Kidney glomerular epithelial cell (primary cell): ENCODE measurements at places on chromosomes 1 and 21.

DNA sequence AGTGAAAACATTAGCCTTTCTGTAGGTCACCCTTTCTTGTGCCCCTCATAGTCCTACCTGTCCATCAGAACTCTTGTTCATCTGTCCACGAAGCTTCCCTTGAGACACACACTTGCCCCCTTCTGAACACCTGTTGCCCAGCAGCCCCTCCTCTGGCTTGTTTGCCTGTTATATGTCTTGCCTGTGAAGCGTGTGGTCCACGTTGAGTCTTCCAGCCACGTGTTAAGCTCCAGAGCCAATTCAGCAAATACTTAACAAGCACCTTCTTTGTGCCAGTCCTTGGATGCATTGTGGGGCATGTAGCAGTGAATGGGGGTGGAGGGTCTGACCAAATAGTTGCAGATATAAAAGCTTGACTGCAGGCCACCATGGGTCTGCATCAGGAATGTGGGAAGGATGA lies 66.6 kb downstream of the MAN1C1 start:
- no peak for DNase-seq

DNA sequence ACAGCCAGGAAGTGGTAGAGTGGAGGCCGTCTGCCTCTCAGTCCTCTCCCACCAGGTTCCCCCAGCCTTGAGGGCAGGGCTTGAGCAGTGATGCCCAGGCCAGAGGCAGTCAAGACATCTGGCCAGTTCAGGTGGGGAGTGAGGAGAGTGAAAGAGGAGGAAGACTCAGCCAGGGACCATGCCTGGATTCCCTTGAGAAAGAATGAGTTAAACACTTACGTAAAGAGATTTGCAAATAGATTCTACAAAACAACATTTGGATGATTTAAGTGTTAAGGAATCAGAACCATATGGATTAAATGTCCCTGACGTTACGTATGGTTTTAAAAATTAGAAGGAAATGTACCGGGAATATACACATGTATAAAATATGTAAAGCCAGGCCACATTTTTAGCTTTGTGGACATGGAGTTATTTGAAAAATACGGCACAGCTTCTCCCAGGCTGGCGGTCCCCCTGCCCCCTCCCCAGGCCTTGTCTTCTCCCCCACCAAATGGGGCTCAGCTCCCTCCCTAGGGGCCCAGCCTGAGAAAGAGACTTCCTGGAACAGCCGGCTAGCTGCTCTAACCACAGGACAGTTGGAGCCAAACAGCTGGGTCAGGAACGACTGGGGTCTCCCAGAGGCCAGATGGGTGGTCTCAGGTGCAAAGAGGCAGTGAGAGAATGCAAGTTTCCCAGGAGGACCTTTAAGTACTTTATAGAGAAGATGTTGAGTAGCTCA lies 188.3 kb upstream of the EDN2 start:
- no peak for DNase-seq

GRCh38 chr1:198575798-198576641 lies 35.5 kb upstream of the ATP6V1G3 start:
- DNase-seq, result no peak

- no peak for DNase-seq
Measured at GRCh38 chr1:220692436-220693228, 2.5 kb downstream of the C1orf115 start.

GRCh38 chr1:225942574-225942973 lies 1.6 kb upstream of the LEFTY2 start:
- no peak for DNase-seq

DNA sequence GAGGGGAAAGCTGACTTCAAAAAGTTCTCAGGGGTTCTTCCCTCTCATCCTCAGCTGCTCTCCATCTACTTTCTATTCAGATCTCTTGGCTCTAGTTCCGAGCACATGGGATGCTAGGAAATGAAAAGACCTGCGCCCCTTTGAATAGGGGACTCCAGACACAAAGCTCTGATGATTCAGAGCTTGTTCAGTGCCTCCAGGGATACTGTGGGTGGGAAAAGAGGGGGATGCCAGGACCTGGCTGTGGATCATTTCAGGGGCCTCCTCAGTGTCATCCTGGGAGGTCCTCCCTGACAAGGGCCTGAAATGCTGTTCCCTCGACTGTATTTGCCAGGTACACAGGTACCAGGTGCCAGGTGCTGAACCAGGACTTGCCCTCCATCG lies 943 bp upstream of the KIAA0040 start:
- DNase-seq, result no peak

GRCh38 chr1:10900251-10900651 lies 103.8 kb upstream of the CASZ1 start:
- no peak for DNase-seq

GRCh38 chr1:54850737-54851136 lies 36.3 kb downstream of the DHCR24 start:
- peak; percentile 69 for DNase-seq

DNA sequence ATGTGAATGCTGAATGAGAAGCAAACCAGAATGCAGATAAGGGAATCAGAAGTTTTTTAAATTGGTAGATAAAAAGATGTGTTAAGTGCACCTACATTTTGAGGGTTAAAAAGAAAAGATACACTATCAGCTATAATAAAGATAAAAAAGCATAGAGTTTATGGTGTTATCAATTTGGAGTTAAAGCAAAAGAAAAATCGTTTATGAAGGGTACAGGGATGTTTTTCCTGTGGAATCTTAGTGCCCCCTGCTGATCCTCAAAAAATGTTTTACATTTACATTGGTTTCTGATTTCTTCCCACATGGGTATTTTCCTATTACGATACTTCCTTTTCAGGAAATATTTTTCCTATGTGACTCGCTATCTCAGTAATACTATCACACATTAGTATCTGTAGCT lies 293.5 kb downstream of the MRPL39 start:
- no peak for DNase-seq

GRCh38 chr1:235648954-235649367 lies 623 bp downstream of the GNG4 start:
- DNase-seq, result peak; percentile 25

DNA sequence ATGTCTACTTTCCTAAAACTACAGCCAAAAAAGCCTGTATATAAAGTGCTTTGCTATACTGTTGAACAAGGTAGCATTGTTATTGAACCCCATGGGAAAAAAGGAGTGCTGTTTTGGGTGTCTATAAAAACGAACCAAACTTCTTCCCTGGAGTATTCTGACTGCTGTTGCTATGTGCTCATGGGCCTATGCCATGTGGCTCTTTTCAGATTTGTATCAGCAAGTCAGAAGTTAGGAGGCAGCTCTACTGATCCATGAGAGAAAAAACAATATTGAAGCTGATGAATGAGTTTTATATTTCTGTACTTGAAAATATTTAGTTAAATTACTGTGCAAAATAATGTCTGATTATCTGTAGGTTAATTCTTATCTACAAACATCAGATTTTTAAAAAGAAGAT lies 66.5 kb downstream of the ADGRL2 start:
- no peak for DNase-seq

DNA sequence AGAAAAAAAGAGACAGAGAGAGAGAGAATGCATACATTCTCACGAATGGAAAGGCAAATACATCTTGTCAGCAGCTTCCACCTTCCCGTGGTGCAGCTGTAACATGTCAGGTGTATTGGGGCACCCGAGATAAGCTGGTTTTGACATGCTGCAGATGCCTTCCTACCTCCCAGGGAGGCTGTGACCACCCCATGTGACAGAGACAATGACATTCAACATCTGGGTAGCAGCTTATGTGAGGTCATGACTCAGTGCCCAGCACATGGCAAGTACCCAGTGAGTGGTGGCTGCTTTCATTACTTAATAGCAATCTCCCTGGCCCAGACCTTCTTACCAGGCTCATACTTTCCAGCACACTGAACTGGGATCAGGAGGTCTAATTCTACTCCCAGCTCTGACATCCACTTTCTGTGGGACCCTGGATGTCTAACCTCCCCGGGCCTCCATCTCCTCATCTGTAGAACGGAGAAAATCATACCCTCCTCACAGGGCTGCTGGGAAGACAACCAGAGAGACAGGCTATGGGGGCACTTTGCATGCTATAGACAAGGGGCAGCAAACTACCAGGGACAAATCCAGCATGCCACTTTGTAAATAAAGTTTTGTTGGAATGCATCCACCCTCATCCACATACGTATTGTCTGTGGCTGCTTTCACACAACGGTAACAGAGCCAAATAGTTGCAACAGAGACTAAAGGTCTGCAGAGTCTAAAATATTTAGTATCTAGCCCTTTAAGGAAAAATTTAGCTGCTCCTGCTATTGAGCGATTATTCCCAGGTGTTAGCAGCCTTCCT lies 38.5 kb upstream of the ZBTB40 start:
- DNase-seq, result no peak

DNA sequence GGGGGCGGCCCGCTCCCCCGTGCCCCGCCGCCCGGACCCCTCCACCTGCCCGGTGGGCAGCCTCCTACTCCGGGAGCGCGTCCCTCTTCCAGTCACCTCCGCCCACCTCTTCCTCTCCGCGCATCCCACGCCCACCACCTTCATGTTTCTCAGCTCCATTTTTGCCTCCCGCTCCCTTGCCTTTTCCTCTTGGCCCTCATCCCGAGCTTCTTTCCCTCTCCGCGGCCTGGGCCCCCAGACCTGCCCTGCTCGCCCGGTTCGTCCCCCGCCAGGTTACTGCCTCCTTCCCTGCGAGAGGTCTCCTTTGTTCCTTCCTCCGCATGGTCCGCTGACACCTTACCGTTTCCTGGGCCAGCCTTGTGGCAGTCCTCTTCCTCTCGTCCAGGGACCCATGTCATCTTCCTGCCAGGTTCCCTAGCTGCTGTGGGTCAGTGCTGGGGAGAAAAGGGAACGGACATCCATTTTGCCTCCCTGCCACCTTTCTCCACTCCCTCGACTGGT lies 563 bp downstream of the QSOX1 start:
- peak; percentile 23 for DNase-seq

GRCh38 chr1:6419397-6419803 lies 319 bp downstream of the HES2 start:
- DNase-seq, result no peak

DNA sequence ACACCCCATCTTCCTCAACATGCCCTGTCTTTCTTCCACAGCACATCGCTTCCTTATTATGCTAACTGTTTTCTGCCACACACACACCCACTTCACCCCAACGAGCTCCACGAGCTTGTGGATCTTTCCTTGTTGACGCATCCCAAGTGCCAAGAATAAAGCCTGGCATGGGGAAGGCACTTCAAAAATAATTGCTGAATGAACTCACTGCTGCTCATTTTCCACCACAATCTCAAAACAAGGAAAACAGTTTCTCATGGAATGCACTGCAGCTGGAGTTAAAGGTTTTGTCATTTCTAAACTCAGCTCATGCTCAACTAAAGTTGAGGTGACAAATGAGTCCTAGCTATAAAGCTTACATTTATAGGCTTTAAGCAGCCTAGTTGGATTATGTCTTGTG lies 86.0 kb downstream of the TIAM1 start:
- DNase-seq, result no peak

GRCh38 chr1:114232691-114233090 lies 79.0 kb upstream of the SYT6 start:
- no peak for DNase-seq
